AG20443 (cell line): ENCODE measurements at places on chromosomes 4 and X.

GRCh38 chr4:151888367-151888866, 127.6 kb upstream of the GATB start:
- no peak for DNase-seq

DNA sequence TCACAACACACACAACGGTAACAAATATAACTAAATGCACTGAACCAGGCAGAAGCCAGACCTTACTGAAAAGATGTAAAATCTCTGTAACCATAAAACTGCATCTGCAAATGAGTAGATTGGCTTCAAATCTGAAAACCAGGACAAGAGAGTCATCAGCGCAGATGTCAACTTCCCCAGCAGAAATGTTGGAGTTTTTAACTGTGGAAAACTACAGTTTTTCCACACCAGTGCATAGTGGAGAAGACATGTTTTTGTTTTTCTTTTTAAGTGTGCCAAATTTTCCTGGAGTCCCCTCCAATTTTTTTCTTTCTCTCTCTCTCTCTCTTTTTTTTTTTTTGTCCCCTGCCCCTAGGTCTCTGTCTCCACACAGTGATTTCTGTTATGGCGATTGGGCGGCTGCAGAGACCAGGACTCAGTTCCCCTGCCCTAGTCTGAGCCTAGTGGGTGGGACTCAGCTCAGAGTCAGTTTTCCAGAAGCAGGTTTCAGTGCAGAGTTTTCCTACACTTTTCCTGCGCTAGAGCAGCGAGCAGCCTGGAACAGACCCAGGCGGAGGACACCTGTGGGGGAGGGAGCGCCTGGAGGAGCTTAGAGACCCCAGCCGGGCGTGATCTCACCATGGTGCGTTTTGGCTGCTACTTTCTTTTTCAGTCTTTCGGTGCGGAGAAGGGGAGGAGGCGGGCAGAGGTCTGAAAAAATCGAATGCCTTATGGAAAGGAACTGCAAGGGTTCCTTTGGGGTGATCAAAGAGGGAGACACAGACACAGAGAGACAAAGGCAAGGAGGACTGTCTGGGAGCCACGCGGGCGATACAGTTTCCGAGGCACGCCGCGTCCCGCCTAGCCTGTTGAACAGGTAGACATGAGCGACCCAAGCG, at the start of gene GUCY1A1:
Gene GUCY1A1, plus strand, starts transcription at position 505 of the 878 bp plus-strand sequence. CDS start 30,020 bp downstream, outside the sequence.
- peak; percentile 12 for DNase-seq

DNA sequence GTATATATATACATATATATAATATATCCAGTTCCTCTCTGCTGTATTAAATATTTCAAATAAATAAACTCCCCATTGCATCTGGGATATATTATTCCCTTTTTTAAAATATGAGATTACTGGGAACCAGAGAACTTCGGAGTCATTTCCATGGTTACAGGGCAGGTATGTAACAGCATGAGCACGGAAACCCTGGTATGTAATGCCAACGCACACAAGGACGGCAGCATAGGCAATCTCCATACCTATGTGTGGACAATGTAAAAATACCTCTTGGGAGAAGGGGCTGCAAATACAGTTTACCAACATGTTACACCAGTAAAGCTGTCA, 62.8 kb downstream of the NUDT10 start:
- no peak for DNase-seq

- DNase-seq, result no peak
Measured at GRCh38 chrX:44948406-44948805, 75.4 kb downstream of the KDM6A start.

- DNase-seq, result peak; percentile 14
Measured at GRCh38 chrX:136192839-136193414, 45.6 kb downstream of the FHL1 start.

DNA sequence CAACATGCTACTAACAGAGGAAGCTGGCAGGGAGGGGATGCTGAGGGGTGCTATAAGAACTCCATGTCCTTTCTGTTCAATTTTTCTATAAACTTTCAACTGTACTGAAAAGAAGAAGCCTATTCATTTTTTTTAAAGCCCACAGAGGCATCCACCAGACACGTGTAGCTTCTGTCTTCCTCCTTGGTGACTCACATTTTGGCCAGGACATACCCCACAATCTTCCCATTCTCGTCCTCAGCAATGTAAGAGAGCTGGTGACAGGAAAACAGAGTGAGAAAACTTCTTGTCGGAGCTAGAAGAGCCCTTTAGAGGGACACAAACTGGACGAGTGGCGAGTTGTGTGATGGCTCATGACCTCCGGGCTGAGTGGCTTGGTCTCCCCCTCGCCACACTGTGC, 1.1 kb downstream of the NAA10 start:
- DNase-seq, result peak; percentile 27

DNA sequence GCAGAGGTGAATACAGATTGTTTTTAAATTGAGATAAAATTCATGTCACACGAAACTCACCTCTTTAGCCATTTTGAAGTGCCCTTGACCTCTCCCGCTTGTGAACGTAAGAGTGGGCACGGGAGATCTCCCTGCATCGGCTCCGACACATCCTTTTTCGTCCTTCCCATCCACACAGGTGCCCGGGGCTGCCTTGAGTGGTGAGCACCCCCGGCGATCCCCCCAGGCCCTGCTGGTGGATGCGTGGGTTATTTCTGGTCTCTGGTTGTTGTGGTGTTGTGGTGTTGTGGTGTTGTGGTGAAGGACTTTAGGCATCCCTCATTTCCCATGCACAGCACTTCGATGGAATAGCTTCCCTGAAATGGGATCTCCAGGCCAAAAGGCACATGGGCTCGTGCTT, 46.1 kb downstream of the PSAPL1 start:
- no peak for DNase-seq

DNA sequence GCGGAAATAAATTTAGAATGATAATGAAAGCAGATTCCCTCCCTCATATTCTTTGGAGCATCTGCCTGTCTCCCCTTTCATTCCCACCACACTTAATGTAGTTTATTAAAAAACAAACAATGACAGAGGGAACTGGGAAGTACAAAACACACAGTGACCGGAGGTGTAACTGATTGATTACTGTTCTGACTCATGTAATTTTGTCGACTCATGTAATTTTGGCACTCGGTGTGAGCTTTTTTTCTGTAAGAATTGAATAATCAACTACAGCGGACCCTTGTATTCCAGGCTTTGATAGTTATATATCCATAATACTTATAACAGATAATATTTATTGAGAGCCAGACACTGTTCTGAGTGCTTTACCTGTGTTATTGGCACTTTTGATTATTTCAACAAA, 110.4 kb downstream of the PALLD start:
- no peak for DNase-seq

DNA sequence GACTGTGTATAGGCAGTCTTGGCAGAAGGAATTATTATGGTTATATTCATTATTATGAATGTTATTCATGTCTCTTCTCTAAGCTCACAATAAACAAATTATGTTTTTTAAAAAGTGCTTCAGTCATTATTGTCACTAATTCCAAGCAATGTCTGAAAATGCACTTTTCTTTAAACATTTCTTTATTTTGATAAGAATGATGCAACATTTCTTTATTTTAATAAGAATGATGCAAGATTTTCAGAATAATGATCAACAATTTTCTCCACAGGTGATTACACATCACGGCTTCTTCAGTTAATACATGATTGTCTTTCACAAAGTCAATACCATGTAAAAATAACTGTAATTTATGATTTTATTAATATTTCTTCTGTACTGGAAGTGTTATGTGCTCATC, 22.7 kb downstream of the MAGEA4 start:
- DNase-seq, result no peak

GRCh38 chrX:18769364-18769763, 61.9 kb downstream of the PPEF1 start:
- DNase-seq, result no peak

- DNase-seq, result no peak
Measured at GRCh38 chr4:66556651-66557278, 886.5 kb upstream of the EPHA5 start.

DNA sequence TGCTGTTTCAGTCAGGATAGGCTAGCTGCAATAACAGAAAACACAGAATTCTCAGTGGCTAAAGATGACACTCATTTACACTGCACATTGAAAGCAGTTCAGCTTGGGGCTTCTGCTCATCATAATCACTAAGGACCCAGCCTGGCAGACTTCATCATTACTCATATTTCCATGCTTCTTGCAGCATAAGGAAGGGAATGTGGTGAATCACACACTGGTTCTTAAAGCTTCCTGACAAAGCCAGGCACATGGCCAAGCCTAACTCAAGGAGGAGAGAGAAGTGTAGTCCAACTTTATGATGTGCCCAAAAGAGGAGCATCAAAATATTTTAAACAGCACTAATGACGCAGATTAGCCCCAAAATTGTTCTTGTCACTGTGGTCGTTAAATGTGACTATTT, 186.5 kb downstream of the BANK1 start:
- peak; percentile 81 for DNase-seq

DNA sequence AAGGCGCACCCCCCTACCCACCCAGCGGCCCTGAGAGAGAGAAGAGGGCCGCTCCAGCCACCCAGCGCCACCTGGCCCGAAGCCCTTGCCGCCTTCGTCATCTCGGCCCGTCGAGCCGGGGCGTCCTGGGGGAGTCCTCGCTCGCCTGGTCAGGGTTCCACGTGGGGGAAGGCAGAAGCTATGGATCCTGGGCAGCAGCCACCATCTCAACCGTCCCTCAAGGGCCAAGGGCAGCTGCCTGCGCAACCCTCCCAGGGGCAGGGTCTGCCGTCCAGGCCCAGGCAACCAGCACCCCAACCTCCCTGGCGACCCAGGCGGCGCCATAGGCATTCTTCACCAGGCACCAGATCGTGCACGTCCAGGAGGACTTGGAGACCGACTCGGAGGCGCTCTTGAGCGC, 51.5 kb upstream of the IL13RA2 start:
- no peak for DNase-seq

DNA sequence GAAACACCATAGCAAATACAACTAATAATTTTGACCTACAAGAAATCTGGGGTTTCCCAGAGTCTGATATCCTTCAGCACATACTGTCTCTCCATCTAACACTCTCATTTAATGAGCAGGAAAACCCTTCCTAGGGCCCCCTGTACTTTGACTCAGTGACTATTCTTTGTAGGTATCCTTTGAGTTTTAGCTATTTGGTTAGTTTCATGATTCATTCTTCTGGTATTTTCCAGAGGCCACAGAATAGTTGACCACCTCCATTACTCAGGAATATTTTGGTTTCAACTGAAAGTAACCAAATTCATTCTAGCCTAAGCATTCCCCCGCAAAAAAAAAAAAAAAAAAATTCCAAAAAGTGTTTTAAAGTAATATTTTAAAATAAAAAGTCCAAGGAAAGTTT, 140.0 kb downstream of the IDS start:
- DNase-seq, result peak; percentile 11

DNA sequence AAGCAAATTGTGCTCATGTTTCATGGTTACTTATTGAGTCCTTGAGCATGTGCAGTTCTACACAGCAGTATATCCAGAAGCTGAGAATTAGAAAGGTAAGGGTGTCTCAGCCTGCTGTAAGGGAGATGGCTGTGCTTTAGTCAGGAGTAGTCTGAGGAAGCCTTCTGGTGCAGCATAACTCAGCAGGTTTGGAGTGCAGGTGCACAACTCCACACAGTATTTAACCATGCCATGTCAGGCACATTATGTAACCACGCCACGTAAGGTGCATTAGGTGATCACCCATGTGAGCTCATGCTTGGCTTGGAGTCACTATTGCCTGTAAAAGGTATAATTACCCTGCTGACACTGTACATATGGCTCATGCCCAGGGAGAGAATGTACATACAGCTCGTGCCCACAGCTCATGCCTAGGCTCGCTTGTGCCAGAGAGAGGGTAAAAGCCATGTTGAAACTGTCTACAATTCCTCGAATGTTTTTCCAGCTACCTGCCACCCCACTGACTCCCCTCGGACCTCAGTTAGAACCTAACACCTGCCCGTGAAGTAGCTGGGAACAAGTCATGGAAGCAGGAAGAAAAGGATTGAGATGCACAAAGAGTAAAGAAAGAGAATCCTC, 37.8 kb downstream of the UCHL1 start:
- no peak for DNase-seq

GRCh38 chr4:113899271-113900070, 80.0 kb downstream of the ARSJ start:
- DNase-seq, result no peak

DNA sequence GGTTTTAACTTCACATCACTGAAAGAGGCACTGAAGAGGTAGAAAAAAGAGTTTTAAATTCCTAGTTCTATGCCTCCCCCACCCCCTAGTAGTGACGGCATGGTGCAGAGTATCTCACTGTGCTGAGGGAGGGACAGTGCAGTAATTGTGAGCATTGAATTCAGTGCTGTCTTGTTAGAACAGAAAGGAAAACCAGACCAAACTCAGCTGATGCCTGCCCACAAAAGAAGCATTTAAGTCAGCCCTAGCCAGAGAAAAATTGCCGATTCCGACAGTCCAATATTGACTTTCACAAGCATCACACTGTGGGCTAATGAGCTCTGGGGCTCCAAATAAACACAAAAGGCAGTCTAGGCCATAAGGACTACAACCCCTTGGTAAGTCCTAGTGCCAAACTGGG, 417.7 kb downstream of the AR start:
- no peak for DNase-seq

- no peak for DNase-seq
Measured at GRCh38 chr4:52628543-52628942, 30.6 kb downstream of the USP46 start.

DNA sequence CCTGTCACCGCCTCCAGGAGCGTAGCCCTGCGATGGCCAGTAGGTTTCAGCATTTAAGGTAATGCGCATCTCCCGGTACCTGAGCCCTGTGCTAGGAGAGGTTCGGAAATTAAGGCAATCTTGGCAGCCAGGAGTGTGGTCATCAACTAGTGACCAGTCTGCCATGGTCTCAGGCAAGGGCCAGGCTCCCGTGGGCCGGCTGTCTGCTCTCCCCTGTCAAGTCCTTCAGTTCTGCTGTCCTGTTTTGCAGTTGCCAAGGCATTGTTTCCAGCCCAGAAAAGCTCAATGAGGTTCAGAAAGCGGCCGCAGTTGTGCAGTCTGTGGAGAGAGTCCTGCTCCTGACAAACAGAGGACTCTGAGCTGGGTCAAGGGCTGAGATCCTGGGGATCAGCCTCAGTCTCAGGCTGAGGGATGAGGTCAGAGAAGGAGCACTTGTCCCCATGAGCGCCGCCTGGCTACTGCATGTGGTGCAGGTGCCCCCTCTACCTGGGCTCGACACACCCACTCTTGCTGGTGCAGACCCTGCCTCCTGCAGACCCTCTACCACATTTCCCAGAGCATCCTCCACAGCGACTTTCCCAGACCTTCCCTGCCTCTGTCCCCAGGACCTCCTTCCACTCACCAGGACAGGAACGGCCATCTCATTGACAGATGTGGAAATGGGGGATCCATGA, 53.4 kb upstream of the PSAPL1 start:
- no peak for DNase-seq
